ENCODE measurements at places on chromosomes 2 and 18.

DNA sequence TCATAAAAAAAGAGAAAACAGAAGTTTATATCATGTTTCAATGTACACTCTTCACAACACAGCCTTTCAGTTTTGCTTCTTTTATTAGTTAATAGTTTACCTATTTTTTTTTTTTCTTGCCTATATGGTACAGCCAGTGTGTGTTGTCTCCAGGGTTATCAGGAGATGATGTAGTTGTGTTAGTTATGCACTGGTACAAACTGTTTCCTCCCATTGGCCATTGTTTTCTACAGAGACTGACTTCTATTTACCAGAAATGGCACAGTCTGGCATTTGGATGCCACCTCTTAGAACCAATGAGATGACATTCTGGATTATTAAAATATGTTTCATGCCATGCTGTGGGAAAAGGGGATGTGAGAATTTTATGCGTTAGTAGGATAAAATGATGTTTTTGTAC is 339.4 kb downstream of the PLCL1 start:
- DNase-seq: no peak

DNA sequence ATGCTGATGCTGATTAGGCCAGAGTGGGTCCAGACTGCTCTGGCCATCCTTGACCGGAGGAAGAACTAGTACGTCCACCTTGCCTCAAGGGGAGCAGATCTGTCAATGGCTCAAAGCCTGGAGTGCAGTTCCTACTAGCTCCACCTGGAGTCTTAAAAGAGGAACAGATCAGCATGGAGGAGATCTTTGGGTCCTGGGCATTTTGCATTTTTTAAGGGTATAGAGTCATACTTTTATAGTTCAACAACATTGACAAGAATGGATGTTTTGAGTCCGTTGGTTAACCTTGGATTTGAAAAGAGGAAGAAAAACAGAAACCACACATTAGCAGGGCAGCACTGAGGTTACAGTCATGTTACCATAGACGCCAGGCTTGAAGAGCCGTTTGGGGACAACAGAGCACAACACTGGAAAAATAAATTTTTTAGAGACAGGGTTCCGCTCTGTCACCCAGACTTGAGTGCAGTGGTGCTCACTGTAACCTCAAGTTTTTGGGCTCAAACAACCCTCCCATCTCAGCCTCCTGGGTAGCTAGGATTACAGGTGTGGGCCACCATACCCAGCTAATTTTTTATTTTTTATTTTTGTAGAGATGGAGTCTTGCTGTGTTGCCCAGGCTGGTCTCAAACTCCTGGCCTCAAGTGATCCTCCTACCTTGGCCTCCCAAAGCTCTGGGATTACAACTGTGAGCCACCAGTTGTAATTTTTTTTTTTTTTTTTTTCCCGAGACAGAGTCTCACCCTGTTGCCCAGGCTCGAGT is 78.5 kb downstream of the PRKCE start:
- DNase-seq: peak; percentile 85

GRCh38 chr2:198008230-198008629 is 203.8 kb downstream of the PLCL1 start:
- DNase-seq: no peak

DNA sequence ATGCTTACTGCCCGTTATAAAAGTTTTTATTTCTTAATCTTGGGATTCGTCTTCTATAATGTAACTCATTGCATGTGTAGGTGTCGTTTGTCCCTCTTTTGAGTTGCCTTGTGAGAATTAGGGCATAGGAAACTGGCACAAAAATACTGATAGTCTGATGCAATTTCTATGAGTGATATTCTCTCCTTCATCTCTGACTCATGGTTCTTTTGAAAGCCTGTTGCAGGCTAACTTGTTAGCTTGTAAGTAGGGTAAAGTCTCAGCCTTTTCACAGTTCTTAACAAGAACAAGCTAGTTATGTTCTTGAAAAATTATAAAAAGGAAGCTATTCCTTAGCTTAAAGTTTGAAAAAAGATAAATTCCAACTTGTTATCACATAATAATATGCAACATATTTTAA is 1085.4 kb upstream of the NRXN1 start:
- DNase-seq: no peak

DNA sequence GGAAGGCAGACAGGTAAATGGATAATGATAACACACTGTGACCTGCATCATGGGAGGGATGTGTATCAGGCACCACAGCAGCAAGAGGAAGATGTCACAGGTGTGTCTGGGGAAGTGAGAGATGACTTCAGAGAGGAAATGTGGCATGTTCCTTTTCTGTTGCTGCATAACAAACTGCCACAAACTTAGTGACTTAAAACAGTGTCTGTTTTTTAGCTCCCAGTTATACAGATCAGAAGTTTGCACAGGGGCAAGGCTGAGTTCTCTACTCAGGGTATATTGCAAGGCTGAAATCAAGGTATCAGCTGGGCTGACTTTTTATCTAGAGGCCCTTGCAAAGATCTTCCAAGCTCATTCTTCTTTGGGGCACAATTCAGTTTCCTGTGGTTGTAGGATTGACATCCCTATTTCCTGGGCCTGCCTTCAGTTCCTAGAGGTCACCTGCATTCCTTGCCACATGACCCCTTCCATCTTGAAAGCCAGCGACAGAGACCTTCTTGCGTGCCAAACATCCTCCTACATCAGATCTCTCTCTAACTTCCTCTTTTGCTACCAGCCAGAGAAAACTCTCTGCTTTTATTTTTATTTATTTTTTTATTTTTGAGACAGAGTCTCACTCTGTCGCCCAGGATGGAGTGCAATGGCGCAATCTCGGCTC is 2.1 kb upstream of the MAP3K2 start:
- DNase-seq: peak; percentile 87

- peak; percentile 61 for DNase-seq
These were observed 31.7 kb upstream of the UBXN4 start for GRCh38 chr2:135709992-135710391.

DNA sequence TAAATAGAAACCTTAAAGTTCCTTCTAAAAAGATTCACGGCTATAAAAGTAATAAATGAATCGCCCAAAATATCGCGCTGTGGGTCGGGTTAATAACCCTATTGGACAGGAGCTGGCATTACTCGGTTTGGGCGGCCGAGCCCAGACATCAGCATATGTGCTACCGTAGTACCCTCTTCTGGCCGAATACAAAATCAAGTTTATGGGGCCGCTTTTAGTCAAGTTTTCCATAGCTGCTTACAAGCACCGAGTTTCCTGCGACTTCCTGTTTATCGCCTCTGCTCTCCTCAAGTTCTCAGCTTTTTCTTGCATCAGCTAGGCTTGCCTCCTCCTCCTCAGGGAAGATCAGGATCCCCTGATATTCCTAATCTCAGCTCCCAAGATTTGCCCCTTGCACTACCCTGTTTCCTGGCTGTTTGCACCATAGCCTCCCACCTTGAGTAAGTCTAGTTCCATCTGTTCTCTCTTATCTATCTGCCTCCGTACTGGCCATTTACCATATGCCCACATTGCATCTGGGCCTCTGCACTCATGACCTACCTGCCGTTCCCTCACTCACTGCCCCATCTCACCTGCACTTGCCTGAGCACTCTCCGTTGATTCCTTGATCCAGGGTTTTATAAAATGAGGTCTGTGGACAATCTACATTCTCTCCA is 56.1 kb downstream of the SLC35F5 start:
- DNase-seq: peak; percentile 77

All from OCI-LY7 (cell line).